ENCODE measurements at places on chromosomes 12 and 14. TPM values are rescaled to one million over a fixed set of nuclear protein-coding genes. Genes with fewer than 3 reads are reported as not detected.

The JDP2 gene
- total RNA-seq, result 48.3 TPM

The MYF6 gene
- total RNA-seq, result not detected

The AQP5 gene
- 1.2 TPM for total RNA-seq

The ABCD4 gene
- 102 TPM for total RNA-seq

The LMNTD1 gene
- total RNA-seq, result not detected

The TMEM63C gene
- total RNA-seq, result 0.26 TPM

The IL31 gene
- not detected for total RNA-seq

The LRTM2 gene
- total RNA-seq, result not detected

The USP15 gene
- total RNA-seq, result 97.9 TPM

The HHIPL1 gene
- total RNA-seq, result 2.5 TPM

The HAL gene
- 1.4 TPM for total RNA-seq

The CCDC197 gene
- total RNA-seq, result not detected

- no peak overlapping the region for H3K4me3 ChIP-seq
- no peaks in the 10 kb centered on the region for H3K27me3 ChIP-seq
- no peak overlapping the region for H3K27ac ChIP-seq
- peaks cover 2% of the 10 kb centered on the region for H3K36me3 ChIP-seq
Observed at GRCh38 chr12:123512838-123513665, 20.5 kb downstream of the RILPL1 start.

DNA sequence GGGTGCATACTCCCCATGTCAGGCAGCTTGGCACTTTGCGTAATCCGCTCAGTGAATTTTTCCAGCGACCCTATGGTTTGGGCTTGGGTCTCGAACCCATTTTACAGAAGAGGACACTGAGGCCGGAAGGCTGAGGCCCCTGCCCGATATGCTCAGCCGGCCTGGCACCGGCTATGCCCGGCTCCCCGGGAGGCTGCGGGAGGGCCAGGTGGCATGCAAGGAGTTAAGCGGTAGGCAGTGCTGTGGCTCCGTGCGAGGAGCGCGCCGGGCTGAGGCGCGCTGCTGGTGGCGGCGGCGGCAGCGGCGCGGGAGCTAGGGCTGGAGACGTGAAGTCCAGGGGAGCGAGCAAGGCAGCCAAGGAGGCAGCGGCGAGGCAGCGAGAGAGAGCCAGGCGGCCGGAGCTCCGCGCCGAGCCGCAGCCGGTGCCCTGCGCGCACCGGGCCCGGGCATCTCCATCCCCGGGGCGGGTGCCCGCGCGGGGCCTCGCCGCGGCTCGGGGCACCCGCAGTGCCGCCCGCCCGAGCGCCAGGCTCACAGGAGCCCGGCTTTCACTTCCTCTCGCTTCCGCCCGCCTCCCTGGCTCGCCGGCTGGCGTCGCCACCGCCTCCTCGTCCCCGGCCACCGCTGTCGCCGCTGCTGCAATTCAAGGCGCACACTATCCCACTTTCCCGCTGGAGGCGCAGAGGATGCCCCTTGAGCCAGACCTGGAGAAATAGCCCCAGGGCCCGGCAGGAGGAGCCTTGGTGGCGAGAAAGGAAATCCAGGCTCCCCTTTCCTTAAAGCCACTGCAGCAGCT is at the start of gene WSCD2:
WSCD2 (plus strand) TSS at position 272 of the 796 bp plus-strand sequence. CDS start 66,545 bp downstream, outside the sequence.
- peak within 1 kb of the TSS; percentile 23 for H3K4me3 ChIP-seq
- no peaks in the 10 kb centered on the region for H3K4me1 ChIP-seq
- no peaks in the 10 kb centered on the region for H3K36me3 ChIP-seq
- no peak within 1 kb of the TSS for H3K27ac ChIP-seq

GRCh38 chr14:57834001-57834598 is 31.8 kb downstream of the SLC35F4 start:
- H3K27ac ChIP-seq, result no peak overlapping the region
- no peaks in the 10 kb centered on the region for H3K27me3 ChIP-seq
- no peaks in the 10 kb centered on the region for H3K36me3 ChIP-seq
- H3K4me3 ChIP-seq, result no peak overlapping the region
- DNase-seq, result no peak

GRCh38 chr14:106179761-106180160 is 653.4 kb downstream of the TMEM121 start:
- no peak for DNase-seq
- H3K27me3 ChIP-seq, result no peaks in the 10 kb centered on the region
- no peak overlapping the region for H3K4me3 ChIP-seq
- H3K36me3 ChIP-seq, result no peaks in the 10 kb centered on the region

GRCh38 chr14:103451401-103451800 is 66.2 kb downstream of the MARK3 start:
- H3K36me3 ChIP-seq, result peaks cover 5% of the 10 kb centered on the region
- no peak for DNase-seq
- no peak overlapping the region for H3K4me3 ChIP-seq
- H3K27ac ChIP-seq, result no peak overlapping the region
- H3K27me3 ChIP-seq, result no peaks in the 10 kb centered on the region
- H3K4me1 ChIP-seq, result no peaks in the 10 kb centered on the region

DNA sequence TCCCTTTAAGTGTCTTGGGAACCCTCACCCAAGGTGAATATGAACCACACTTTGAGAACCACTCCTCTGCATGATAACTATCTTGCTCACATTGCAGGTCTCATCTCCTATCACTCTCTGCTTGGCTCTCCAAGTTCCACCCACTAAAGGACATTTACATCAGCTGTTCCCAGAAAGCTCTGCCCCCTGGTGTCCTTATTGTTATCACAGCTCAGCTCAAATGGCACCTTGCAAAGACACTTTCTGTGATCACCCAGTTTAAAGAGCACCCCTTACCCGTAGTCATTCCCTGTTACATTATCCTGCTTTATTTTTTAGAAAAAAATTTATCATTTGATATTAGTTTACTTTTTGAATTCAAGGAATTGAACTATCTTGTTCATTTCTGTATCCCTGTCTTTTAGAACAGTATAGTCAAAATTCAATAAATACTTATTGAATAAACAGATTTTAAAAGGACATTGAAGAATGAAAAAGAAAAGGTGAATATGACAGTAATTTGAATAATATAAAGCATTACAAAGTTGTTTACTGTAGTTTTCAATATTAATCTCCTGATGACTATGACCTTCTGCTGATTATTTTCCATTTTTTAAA is 20.5 kb upstream of the GUCY2C start:
- no peaks in the 10 kb centered on the region for H3K4me1 ChIP-seq
- H3K27me3 ChIP-seq, result no peaks in the 10 kb centered on the region
- no peaks in the 10 kb centered on the region for H3K36me3 ChIP-seq
- no peak overlapping the region for H3K27ac ChIP-seq

- no peaks in the 10 kb centered on the region for H3K4me1 ChIP-seq
- H3K27me3 ChIP-seq, result no peaks in the 10 kb centered on the region
- no peak overlapping the region for H3K4me3 ChIP-seq
Observed at GRCh38 chr12:49503674-49504180, 35.1 kb upstream of the KCNH3 start.

GRCh38 chr12:127822809-127823411 is 444.1 kb upstream of the TMEM132C start:
- H3K27me3 ChIP-seq, result no peaks in the 10 kb centered on the region
- H3K27ac ChIP-seq, result peak overlapping the region; percentile 58
- H3K4me3 ChIP-seq, result no peak overlapping the region
- H3K36me3 ChIP-seq, result no peaks in the 10 kb centered on the region
- H3K4me1 ChIP-seq, result no peaks in the 10 kb centered on the region

DNA sequence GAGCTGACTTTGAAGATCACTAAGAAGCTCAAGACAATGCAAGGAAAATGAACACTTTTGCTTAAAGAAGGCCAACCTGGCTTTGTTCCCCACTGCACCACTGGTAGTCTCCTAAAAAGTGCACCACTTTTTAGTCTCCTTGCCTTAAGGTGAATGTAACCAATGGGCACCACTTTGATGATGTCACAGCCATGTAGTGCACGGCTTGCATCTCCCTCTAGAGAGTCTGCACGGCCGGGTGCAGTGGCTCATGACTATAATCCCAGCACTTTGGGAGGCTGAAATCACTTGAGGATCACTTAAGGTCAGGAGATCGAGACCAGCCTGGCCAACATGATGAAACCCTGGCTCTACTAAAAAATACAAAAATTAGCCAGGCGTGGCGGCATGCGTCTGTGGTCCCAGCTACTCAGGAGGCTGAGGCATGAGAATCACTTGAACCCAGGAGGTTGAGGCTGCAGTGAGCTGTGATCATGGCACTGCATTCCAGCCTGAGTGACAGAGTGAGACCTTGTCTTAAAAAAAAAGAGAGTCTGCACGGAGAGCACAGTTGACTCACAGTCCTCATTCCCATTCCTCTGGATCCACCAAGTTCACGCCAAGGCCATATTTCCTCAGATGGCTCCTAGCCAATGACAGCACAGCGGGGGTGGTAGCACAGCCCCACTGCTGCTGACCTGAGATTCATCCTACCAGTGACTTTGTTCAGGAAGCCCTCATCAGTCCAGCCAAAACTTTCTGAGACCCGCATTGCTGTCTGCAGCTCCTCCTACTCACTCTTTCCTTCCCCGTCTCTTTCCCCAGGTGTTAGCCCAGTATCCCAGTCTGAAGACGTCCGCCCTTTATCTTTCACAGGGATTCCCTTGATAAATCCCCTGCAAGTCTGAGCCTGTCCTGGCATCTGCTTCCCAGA is 16.5 kb upstream of the IFT81 start:
- H3K27me3 ChIP-seq, result no peaks in the 10 kb centered on the region
- peak; percentile 79 for DNase-seq
- H3K36me3 ChIP-seq, result no peaks in the 10 kb centered on the region
- H3K4me3 ChIP-seq, result no peak overlapping the region
- peak overlapping the region; percentile 98 for H3K27ac ChIP-seq
- no peaks in the 10 kb centered on the region for H3K4me1 ChIP-seq

DNA sequence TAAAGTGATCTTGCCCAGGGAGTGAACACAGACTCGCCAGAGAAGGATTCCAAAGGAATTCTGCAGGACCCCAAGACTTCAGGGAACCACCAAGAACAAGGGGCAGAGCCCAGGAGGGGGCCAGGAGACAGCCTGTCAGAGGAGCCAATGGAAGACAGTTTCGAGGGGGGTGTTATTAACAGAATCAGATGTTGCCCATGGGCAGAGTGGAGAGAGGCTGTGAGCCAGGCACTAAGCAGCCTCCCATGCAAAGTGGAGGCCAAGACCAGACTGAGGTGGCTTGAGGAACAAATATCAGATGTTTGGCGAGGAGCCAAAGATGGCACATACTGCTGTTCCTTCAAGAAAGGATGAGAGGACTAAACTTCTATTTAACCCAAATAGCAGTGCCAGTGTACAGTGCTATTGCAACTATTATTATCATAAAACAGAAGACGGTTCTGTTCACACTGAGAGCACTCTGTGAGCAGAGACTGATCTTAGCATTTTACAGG is 12.6 kb downstream of the APPL2 start:
- no peaks in the 10 kb centered on the region for H3K27me3 ChIP-seq
- peaks cover 4% of the 10 kb centered on the region for H3K36me3 ChIP-seq
- no peak overlapping the region for H3K27ac ChIP-seq
- no peak for DNase-seq
- H3K4me3 ChIP-seq, result no peak overlapping the region

GRCh38 chr14:70441641-70442040 is 10.3 kb upstream of the ADAM21 start:
- DNase-seq, result no peak
- peaks cover 2% of the 10 kb centered on the region for H3K36me3 ChIP-seq
- no peak overlapping the region for H3K4me3 ChIP-seq
- H3K27me3 ChIP-seq, result no peaks in the 10 kb centered on the region
- no peaks in the 10 kb centered on the region for H3K4me1 ChIP-seq

DNA sequence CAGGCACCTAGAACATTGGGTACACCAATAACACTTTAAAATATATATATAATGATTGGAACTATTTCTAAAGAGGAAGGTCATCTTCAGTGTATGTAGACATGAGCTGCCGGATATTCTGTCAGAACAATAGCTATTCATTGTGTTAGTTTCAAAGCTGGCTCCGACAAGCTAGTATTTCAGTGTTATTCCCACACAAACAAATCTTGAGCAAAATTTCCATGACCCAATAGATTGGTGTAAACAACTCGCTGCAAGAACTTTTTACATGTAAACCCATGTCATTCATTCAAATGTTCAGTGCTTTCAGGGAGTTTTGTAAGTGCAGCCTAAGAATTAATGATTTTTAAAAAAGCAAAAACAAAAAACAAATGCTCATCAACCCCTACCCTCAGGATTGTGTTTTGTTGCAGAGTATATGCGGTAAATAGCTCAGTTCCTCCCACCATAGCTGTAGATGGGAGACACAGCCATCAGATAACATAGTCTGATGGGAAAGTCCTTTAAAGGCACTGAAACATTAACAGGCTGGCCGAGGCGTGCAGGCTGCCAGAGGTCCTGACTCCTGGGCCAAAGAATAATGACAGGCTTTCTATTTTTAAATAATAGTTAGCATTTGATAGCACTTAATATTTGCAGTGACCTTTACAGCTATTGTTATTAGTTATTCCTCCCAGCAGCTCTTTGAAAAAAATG is 150.3 kb upstream of the ARHGAP5 start:
- DNase-seq, result no peak
- no peaks in the 10 kb centered on the region for H3K4me1 ChIP-seq
- H3K36me3 ChIP-seq, result no peaks in the 10 kb centered on the region
- no peaks in the 10 kb centered on the region for H3K27me3 ChIP-seq
- H3K27ac ChIP-seq, result no peak overlapping the region

DNA sequence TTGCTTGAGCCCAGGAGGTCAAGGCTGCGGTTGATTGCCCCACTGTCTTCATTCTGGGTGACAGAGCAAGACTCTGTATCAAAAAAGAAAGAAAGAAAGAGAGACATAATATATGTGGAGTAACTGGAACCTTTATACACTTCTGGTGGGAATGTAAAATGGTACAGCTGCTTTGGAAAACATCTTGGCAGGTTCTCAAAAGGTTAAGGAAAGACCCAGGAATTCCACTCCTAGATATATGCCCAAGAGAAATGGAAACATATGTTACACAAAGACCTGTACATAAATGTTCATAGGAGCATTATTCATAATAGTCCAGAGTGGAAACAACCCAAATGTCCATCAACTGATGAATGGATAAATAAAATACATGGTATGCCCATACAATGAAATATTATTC is 7.2 kb downstream of the RBMS2 start:
- H3K27ac ChIP-seq, result no peak overlapping the region
- DNase-seq, result no peak
- no peaks in the 10 kb centered on the region for H3K36me3 ChIP-seq
- no peaks in the 10 kb centered on the region for H3K27me3 ChIP-seq
- no peak overlapping the region for H3K4me3 ChIP-seq
- H3K4me1 ChIP-seq, result peaks cover 6% of the 10 kb centered on the region

DNA sequence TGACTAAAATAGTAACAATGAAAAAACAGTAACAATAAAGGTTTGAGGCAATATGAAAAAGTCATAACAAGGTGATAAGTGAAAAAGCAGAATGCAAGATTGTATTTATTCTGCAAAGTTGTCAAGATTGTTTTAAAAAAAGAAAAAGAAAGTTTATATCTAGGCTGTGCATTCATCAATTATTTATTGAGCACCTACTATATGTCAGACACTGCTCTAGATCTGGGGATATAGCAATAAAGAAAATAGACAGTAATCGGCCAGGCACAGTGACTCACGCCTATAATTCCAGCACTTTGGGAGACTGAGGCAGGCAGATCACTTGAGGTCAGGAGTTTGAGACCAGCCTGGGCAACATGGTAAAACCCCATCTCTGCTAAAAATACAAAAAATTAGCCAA is 3.8 kb downstream of the PLA2G1B start:
- H3K27ac ChIP-seq, result no peak overlapping the region
- no peaks in the 10 kb centered on the region for H3K4me1 ChIP-seq
- H3K36me3 ChIP-seq, result no peaks in the 10 kb centered on the region
- no peaks in the 10 kb centered on the region for H3K27me3 ChIP-seq
- no peak for DNase-seq

GRCh38 chr14:33676135-33676566 is 274.7 kb downstream of the EGLN3 start:
- no peak overlapping the region for H3K27ac ChIP-seq
- no peaks in the 10 kb centered on the region for H3K36me3 ChIP-seq
- H3K27me3 ChIP-seq, result no peaks in the 10 kb centered on the region
- H3K4me3 ChIP-seq, result no peak overlapping the region
- H3K4me1 ChIP-seq, result no peaks in the 10 kb centered on the region

GRCh38 chr12:112716099-112717093 is 75.2 kb upstream of the RPH3A start:
- no peak overlapping the region for H3K4me3 ChIP-seq
- H3K4me1 ChIP-seq, result no peaks in the 10 kb centered on the region
- DNase-seq, result no peak
- no peak overlapping the region for H3K27ac ChIP-seq
- H3K27me3 ChIP-seq, result peaks cover 1% of the 10 kb centered on the region

Measured in aorta (tissue), 5 donors.